Endothelial cell (in vitro differentiated cells): ENCODE measurements at places on chromosomes 16 and 17.

GRCh38 chr16:4882000-4882632 lies 34.8 kb downstream of the UBN1 start:
- no peak for DNase-seq

GRCh38 chr17:38561416-38562214 lies 44.1 kb downstream of the SRCIN1 start:
- DNase-seq, result peak; percentile 49

DNA sequence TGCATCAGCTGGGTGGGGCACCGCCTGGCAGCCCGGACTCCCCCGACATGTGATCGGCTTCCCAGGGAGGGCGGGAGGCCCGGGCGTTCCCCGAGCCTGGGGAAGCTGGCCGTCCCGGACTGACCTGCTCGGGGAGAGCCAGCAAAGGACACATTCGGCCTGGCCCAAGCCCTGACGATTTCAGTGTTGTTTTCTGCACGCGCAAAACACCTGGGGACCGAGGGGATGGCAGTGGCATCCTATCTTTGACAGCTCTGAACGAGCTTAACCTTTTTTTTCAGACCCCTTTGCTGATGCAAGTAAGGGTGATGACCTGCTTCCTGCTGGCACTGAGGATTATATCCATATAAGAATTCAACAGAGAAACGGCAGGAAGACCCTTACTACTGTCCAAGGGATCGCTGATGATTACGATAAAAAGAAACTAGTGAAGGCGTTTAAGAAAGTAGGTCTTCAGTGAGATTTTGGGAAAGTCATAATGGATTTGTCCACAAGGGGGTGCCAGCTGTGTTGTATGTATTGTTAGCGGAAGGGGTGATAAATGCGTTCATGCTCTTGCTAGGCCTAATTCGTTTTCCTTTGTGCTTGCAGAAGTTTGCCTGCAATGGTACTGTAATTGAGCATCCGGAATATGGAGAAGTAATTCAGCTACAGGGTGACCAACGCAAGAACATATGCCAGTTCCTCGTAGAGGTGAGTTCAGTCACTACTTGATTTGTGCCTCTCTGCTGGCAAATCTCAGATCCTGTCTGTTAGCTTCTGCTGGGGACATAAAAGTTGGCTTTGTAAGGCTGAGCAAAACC lies 1.0 kb downstream of the EIF1 start:
- DNase-seq, result peak; percentile 63

DNA sequence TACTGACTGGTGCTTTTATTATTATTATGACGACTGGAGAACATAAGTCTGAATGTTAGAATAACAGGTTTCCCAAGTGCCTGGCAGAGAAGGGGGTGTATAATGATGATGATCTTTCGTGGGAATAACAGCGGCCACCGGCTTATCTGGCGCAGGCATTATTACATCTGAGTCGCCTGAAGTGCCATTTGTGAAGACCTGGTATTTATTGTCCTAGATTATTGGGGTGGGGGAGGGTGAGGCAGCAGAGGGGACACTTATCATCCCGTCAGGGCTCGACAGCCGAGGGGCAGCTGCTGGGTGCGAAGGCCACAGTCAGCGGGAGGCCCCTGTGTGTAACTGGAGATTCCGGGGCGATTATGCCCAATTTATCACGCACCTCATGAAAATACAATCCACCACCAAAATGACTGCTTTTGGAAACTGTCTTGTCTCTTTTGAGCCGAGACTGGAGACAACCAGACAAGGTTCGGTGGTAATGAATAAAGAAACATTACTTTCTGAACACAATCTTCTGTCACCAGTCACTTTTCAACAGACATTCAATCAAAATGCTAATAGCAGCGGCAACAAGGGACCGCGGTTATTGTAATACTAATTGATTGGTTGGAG lies 199.3 kb downstream of the CCDC182 start:
- DNase-seq, result no peak

- DNase-seq, result no peak
Measured at GRCh38 chr17:66916946-66917345, 47.6 kb upstream of the CACNG4 start.

DNA sequence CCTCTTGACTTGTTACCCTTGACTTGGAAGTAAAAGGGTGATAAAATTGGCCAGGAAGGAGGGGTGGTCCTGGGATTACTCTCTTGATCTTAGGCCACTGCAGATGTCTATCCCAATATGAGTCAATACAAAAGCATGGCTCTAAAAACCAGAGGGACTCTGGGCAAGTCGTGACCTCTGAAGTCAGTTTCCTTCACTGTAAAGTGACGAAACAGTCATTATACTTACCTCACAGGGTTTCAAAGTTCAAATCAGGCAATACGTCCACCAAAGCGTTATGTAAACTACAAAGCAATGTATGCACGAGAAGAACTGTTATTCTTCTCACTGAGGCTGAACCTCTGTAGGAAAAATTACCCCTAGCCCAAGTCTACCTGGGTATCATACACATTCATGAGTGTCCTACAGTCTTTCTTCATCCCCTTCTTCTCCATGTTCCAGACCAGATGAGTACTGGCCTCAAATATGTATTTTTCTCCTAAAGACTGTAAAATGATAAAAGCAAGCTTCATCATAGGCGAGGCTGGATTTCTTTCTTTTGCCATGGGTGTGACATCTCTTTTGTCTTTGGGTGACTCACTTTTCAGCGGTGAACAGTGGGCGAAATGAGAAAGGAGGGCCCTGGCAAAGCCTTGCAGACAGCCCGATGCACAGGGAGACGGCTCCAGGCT lies 34.5 kb upstream of the CLEC18B start:
- DNase-seq, result no peak

DNA sequence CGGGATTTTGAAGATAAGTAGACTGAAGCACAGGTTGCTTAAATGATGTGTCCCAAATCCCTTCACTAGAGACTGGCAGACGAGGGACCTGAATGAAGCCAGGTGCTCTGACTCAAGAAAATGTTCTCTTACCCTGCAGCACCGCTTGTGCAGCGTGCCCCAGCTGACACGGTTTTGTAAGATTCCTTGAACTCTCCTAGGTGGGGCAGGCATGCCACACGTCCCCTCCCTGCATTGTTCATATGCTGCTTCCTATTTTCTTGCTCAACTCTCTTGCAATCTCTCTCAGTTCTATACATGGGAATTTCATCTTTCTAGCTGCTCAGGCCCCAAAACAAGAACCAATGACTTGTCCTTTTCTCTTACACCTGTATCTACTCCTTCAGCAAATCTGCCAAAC lies 22.1 kb upstream of the HNF1B start:
- DNase-seq, result no peak

DNA sequence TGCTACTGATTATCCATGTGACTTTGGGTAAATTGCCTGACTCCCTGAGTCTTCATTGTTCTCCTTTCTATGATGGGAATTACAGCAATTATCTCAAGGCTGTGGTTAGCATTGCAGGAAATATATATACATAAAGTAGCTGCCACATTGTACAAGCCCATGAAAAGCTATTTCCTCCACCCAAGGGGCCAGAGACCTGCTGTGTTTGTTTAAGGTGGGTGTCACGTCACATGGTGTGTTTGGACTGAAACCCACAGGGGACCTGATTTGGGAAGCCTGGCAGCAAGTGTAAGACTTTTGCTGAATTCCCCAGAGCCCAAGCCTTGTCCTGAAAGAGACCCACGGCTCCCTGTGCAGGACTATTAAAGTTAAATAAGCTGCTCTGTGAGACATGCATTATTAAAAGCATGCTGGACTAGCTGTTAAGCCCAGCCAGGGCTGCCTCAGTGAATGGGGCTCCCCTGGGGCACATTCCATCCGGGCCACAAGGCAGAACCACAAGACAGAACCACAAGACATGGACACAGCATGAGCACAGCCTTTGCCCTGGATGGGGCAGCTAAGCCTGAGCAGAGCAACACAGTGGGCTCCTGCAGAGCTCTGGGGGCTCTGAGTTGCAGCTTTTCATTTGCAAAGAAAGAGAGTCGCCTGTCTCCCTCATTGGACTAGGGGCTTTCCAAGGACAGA lies 148.9 kb downstream of the SPACA3 start:
- no peak for DNase-seq

- DNase-seq, result peak; percentile 21
Measured at GRCh38 chr16:82580298-82580890, 46.4 kb upstream of the CDH13 start.

DNA sequence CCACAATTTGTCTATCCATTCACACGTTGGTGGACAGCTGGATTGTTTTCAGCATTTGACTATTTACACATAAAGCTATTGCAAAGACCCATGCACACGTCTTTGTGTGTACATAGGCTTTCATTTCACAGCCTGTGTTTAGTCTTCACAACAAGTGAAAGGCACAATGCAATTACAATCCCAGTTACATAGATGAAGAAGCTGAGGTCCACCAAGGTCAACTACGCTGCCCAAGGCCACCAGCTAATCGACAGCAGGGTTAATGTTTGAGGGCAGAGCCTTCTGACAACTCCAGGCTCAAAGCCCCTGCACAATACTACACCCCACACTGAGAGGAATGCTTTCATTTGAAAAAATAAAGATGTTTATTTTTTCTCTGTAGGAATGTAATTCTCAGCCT lies 93.6 kb upstream of the CDH13 start:
- DNase-seq, result no peak

DNA sequence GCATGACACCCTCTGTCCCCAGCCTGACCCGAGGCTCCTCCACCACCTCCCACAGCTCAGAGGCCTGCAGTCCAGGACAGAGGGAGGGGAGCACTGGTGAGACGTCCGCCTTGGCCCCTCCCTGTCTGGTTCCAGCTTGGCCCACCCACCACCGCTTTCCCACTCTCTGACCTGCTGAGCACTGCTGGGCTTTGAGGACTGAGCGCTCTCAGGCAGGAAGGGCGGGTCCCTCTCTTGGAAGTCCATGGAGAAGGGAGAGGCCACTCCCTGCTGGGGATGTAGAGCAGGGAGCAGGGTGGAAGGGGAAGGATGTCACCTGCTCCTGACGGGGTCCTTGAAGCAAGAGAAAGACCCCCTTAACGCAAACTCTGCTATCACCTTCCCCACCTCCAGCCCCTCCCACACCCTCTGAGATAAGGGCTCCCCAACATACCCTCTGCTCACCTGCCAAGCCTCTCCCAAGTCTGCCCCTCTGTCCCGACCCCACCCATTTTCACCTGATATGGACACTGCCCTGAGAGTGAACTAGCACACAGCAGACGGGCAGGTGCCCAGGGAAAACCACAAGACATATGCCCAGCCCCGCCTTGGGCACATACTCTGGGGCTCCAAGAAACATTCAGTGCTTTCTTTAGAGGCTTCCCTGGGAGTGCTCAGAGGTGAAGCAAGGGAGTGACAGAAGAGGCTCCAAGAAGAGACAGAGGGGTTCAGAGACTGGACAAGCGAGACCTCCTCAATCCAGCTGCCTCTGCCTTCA lies 1.4 kb downstream of the OSBPL7 start:
- DNase-seq, result no peak

DNA sequence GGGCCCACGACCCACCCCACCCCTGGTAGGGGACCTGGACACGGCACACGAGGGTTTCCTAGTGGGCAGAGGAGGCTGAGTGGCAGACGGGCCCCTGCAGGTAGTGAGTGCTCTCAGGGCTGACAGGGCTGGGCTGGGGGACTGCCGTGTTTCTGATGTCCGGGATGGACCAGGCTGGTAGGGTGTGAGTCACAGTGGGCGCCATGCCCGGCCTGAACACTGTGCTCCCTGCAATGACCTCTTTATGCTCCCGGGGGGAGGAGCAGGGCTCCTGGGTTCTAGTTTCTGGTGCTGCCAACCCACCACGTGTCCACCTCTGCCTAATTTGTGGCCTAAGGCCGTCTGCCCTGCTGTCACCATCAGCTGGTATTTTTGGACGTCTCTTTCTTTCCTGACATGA lies 26.3 kb downstream of the ARHGAP23 start:
- no peak for DNase-seq

DNA sequence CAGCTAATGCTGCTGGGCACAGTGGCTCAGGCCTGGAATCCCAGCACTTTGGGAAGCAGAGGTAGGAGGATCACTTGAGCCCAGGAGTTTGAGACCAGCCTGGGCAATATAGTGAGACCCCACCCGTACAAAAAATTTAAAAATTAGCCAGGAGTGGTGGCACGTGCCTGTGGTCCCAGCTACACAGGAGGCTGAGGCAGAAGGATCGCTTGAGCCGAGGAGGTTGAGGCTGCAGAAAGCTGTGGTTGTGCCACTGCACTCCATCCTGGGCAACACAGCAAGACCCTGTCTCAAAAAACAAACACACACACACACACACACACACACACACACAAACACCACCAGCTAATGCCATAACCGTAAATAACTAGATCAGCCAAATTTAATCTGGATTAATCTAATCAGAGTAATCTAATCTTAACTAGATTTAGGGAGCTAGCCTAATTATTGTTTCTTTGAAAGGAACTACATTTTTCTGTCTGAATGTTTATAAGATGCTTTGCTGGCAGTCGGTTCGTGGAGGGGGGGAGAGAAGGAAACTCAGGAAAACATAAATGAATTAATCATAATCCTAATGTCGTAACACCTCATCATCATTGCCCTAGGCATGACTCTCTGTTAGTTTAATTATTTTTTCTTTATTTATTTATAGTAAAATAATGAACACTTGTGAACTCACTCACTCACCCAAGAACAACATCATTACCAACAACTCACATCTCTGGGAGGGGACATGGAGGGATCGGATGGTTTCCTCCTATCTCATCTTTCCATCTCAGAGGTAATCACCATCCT lies 12.5 kb upstream of the RBBP6 start:
- no peak for DNase-seq

DNA sequence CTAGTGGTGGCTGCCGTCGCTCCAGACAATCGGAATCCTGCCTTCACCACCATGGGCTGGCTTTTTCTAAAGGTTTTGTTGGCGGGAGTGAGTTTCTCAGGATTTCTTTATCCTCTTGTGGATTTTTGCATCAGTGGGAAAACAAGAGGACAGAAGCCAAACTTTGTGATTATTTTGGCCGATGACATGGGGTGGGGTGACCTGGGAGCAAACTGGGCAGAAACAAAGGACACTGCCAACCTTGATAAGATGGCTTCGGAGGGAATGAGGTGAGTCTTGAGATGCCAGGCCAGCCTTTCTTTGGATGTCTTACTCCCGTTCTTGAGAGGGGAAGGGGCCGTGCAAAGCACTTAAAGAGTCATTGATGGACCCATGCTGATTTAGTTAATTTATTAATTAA lies 16.1 kb downstream of the ARSG start:
- no peak for DNase-seq

- no peak for DNase-seq
Measured at GRCh38 chr16:89691231-89691985, 4.9 kb downstream of the CDK10 start.

DNA sequence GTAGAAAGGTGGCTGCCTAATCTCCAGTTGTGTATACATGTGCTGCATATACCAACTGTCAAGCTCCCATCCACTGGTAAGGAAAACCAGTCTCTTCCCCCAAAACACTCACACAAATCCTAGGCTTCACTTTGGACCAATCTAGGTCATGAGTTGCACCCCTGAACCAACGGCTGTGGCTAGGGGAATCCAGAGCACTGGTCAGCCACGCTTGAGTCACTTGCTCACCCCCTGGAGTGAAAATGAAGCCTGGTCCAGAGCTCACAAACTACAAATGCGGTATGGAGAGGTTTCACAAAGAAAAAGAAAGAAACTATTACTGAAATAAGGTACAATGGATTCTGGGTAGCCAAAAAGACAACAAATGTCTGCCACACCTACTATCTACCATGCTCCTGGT lies 66.1 kb upstream of the NLK start:
- DNase-seq, result no peak

DNA sequence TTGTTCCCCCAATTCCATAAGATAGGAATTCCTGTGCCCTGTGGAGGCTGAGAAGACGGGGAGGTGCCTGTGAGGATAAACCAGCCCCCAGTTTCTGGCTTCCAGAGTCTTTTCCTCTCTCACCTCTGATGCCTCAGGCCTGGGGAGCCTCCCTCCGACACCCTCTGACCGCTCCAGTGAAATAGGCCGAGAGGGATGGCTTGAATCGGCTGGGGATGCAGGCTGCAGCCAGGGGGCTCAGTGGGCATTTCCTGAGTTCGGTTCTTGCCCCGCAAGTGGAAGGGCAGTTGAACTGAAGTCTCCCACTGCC lies 339.4 kb downstream of the SEC14L1 start:
- no peak for DNase-seq
